ENCODE measurements at places on chromosomes 1 and 21.

DNA sequence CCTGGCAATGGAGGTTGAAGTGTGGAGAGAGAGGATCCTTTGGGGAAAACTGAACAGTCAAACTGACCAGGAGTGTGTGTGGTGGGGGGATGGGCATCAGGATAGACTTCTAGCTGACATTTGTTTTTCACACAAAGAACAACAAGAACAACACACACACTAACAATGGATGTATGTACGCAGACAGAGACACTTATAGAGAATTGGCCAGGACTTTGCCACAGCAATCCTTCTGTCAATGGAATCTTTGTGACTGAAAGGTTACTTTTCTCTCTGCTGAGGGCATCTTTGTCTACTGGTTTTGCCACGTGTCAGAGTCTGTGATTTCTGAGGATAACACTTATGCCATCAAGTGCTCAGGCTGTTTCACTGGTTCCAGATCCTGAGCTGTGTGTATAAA is 12.4 kb upstream of the FCGR2A start:
- DNase-seq: no peak

- peak; percentile 16 for DNase-seq
These were observed at the start of gene TRIM67 for GRCh38 chr1:231161667-231162296. TRIM67 (plus strand) TSS chr1:231162058; CDS start chr1:231162970, 912 bp downstream.

DNA sequence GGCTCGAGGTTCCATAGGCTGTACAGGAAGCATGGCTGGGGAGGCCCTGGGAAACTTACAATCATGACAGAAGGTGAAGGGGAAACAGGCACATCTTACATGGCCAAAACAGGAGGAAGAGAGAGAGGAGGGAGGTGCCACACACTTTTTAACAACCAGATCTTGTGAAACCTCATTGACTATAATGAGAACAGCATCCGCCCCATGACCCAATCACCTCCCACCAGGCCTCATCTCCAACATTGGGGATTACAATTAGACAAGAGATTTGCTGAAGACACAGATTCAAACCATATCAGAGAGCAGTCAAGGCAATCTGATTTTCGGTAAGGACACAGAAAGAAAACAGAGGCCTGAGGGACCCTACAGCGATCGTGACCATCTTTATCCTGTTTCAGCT is 41.7 kb downstream of the TNFRSF9 start:
- DNase-seq: no peak

GRCh38 chr21:42702720-42703119 is 49.3 kb downstream of the PDE9A start:
- no peak for DNase-seq

- DNase-seq: no peak
These were observed 801 bp upstream of the C2CD4D start for GRCh38 chr1:151840421-151840820.

DNA sequence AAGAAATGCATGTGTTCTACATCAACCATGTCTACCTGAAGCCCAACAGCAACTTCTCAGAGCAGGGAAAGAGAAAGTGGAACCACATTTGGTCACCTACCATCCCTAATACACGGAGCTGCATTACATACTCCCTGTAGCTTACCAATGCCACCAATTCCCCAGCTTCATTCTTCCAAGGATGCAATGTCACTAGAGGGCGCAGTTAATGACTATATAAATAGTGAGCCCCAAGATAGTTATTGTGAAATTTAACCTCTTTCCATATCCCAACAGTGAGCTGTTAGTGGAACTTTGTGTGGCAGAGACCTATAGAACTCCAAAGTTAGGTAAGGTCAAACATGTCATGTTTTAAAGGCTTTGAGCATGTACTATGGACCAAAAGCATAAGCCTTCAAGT is 618.3 kb downstream of the SMYD3 start:
- no peak for DNase-seq

DNA sequence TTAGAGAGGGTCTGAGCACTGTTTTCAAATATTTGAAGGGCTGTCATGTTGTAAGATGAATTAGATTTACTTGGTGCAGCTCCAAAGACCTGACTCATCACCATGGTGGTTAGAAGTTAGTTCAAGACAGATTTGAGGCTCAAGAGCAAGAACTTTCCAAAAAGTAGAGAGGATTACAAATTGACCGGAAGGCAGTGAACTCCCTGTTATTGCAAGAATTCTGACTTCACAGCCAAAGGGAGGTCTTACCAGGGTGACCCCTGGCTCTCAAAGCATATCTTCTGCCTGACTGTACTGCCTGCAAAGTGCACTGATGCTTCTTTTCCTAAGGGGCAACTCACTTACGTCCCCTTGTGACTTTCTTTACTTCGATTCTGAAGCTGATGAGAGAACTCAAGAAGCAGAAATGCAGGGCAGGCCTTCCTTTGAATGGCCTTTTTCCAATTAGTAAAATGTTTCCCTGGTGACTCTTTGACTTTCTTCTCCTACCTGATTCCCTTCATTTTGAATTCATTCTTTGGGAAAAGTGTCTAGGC is 86.4 kb downstream of the NAV1 start:
- no peak for DNase-seq
